Epithelial cell of prostate (primary cell): ENCODE measurements at places on chromosomes 4 and X.
A peak's percentile ranks its signal among the peaks of the same experiment; 100 is the strongest.

GRCh38 chr4:65535113-65535512 lies 135.2 kb downstream of the EPHA5 start:
- DNase-seq: no peak

GRCh38 chrX:47796433-47796906 lies 40.2 kb upstream of the ZNF81 start:
- no peak for DNase-seq

DNA sequence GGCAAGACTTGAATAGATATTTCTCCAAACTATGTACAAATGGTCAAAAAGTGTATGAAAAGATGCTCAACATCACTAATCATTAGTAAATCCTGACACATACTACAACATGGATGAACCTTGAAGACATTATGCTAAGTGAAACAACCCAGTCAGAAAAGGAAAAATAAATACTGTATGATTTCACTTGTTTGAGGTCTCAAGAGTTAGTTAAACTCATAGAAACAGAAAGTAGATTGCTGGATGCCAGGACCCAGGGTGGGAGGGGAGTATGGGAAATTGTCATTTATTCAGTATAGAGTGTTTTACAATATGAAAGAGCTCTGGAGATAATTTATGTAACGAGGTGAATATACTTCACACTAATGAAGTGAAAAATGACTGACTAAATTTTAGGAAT lies 32.4 kb downstream of the PRMT9 start:
- DNase-seq: no peak

DNA sequence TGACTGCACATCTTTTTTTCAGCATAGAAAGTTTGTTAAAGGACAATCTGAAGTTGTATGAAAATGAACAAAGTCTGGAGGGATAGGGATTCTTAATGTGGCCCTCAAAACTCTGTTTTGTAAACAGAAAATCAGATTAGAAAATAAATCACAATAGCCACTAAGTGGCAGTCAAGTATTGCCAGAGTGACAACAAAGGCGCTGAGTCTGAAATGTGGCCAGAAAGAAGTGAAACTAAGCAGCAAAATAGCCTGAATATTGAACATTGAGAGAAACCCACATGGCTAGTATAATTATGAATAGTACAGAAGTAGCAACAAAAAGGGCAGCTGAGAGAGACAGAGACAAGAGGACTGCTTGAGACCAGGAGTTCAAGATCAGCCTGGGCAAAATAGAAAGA lies 81.1 kb upstream of the CT45A1 start:
- no peak for DNase-seq

- DNase-seq: no peak
Observed at GRCh38 chr4:111631215-111631999, 513.8 kb upstream of the FAM241A start.

GRCh38 chr4:143289370-143289769 lies 47.3 kb upstream of the GAB1 start:
- DNase-seq: no peak

DNA sequence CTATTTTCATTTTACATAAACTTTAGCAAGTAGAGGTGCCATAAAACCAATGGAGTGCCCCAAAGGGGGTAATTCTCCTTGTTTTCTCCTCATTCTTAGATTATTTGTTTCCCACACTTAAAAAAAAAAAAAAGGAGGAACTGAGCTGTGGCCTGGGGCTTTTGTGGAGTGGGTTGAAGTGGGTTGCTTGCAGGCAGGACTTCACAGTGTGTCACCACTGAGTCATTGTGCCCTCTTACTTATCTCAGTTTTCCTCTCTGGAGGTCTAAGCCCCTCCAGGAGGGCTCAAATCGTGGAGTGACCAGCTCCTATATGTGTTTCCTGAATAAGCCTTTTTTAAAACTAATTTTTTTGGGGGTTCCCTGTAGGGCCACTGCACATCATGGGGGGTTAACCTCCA lies 69.0 kb downstream of the SLC16A2 start:
- no peak for DNase-seq

GRCh38 chrX:9151772-9152307 lies 117.9 kb upstream of the FAM9B start:
- no peak for DNase-seq

GRCh38 chr4:1792158-1792831 lies 798 bp upstream of the FGFR3 start:
- DNase-seq: no peak

GRCh38 chr4:140743194-140743931 lies 12.8 kb downstream of the TBC1D9 start:
- DNase-seq: no peak

GRCh38 chr4:76984127-76984526 lies 34.6 kb downstream of the SEPTIN11 start:
- DNase-seq: no peak

DNA sequence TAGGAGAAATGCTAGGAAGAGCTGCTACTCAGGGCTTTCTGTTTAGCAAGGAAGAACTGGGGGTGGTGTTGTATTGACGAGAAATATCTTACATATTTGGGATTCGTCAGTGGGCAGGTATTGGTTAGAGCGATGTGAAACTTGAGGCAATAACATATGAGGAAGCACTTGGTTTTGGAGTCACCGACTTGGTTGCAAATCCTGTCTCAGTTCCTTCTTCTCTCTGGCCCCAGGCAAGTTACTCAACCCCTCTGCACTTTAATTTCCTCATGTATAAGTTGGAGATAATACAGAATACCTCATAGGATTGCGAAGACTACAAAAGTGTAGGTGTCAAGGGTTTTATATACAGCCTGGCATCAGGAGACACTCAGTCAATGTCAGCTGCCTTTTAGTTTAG lies 34.1 kb downstream of the GPAT3 start:
- DNase-seq: peak; percentile 97

GRCh38 chr4:94214703-94215319 lies 7.1 kb downstream of the SMARCAD1 start:
- no peak for DNase-seq

GRCh38 chr4:3522651-3523050 lies 9.6 kb downstream of the LRPAP1 start:
- DNase-seq: no peak
